NCI-H2081 (cell line): ENCODE measurements at places on chromosomes 6 and 20.

DNA sequence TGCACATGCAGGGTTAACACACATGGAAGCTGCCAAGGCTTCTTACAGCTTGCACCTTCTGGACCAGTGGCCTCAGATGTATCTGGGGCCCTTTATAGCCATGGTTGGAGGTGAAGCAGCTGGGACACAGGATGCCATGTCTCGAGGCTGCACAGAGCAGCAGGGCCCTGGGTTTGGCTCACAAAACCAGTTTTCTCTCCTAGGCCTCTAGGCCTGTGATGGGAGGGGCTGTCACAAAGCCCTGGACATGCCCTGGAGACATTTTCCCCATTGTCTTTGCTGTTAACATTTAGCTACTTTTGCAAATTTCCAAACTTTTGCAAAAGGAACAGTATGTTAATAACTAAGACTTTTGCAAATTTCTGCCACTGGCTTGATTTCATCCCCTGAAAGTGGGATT, 18.2 kb upstream of the GSTA1 start:
- no peak for DNase-seq

DNA sequence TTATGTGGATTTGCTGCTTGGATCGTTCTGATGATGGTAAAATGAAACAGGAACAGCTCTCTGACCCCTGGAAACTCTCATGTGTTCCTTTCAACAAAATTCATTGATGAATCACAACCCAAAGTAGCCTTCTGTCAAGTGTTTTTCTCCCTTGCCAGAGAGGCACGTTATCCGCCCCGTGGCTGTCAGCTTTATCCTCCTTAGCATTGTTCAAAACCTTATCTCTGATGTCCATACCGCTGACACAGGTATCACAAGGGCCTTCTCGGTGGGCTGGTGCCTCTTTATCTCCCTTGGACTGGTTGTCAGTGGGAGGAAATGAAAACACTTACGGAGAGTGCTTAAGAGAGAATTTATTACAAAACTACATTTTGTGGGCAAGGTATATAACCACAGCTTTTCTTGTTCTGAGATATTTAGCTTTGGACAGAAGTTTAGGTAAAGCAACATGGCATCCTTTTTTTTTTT, 84.9 kb downstream of the TIAM2 start:
- DNase-seq: no peak

DNA sequence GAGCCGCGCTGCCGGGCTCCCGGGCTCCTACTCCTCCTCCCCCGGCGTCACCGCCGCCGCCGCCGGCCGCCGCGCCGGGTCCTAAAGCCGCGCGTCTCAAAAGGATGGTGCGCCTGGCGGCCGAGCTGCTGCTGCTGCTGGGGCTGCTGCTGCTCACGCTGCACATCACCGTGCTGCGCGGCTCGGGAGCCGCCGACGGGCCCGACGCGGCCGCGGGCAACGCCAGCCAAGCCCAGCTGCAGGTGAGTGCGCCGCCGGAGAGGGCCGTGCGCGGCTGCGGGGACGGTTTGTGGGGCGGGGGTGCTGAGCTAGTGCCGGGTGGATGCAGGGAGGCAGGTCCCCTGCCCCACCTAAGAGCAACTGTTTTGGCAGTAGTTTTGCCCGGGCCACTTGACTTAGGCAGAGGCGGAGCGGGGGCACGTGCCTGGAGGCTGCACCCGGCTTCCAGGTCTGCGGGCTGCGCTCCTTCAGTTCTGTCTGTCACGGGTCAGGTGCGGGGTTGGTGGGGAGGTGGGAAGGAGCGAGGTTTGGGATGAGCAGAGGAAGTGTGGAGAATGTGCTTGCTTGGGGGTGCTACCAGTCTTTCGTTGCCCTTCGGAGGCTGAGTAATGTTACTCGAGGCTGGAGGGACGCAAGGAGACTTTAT, 722 bp downstream of the ISM1 start:
- peak; percentile 75 for DNase-seq

DNA sequence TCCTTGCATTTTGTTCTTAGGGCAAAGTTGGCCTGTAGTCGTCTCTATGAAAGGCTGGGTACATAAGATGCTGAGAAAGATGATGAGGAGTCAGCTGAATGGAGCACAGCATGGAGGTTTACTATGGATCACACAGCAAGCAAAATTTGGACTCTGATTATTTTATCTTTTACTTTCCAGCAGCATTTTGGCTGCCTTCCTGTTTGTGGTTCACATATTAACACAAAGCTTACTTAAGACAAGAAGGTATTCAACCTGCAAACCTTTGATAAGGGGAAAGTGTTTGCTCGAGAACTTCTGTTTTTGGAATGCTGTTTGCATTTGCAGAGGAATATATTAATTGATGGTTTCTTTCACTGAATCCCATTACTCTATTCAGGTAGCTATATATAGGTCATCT, 103.1 kb upstream of the ENPP5 start:
- DNase-seq: no peak

- no peak for DNase-seq
Observed at GRCh38 chr6:163786995-163787671, 372.6 kb downstream of the QKI start.

GRCh38 chr6:30721198-30722024, 1.3 kb downstream of the TUBB start:
- DNase-seq: peak; percentile 92

DNA sequence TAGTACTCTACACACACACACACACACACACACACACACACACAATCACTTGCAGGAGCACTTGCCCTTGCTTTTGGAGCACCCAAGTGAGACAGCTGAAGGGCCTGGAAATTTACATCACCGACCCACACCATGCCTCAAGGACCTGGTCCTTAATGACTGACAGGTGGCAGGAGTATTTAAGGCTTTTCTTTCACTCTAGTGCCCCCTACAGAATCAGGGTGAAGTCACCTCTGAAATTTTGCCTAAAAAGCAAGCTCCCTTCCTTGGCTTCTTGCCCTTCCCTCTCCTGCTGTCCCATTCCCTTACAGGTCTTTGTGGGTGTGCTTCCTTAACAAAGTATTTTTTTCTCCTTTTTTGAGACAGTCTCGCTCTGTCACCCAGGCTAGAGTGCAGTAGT, 353.5 kb upstream of the IRAK1BP1 start:
- no peak for DNase-seq
